Bronchial smooth muscle cell (primary cell): ENCODE measurements at places on chromosomes 3 and 15. TPM values are rescaled to one million over a fixed set of nuclear protein-coding genes. Genes with fewer than 3 reads are reported as not detected.

FOXB1 gene
- not detected in 2 replicates for total RNA-seq

NR1I2 gene
- under 0.01 TPM in 1 of 2 replicates, not detected in the other for total RNA-seq

TMEM266 gene
- 0.16 and 0.17 TPM in 2 replicates for total RNA-seq

CCDC54 gene
- total RNA-seq: not detected in 2 replicates

FBXL22 gene
- under 0.01 and 0.16 TPM in 2 replicates for total RNA-seq

PDZRN3 gene
- 33.9 and 52.5 TPM in 2 replicates for total RNA-seq

PTX3 gene
- 89.6 and 107 TPM in 2 replicates for total RNA-seq

PLA2G4D gene
- not detected in 2 replicates for total RNA-seq

TSEN2 gene
- 11.2 and 20.4 TPM in 2 replicates for total RNA-seq

ZDHHC23 gene
- total RNA-seq: 0.43 and 1.1 TPM in 2 replicates

IL5RA gene
- total RNA-seq: under 0.01 TPM in 1 of 2 replicates, not detected in the other
